Brain (organoid and tissue), 16 donors: ENCODE measurements at places on chromosomes 7 and 10. TPM values are rescaled to one million over a fixed set of nuclear protein-coding genes. Genes with fewer than 3 reads are reported as not detected.

DNA sequence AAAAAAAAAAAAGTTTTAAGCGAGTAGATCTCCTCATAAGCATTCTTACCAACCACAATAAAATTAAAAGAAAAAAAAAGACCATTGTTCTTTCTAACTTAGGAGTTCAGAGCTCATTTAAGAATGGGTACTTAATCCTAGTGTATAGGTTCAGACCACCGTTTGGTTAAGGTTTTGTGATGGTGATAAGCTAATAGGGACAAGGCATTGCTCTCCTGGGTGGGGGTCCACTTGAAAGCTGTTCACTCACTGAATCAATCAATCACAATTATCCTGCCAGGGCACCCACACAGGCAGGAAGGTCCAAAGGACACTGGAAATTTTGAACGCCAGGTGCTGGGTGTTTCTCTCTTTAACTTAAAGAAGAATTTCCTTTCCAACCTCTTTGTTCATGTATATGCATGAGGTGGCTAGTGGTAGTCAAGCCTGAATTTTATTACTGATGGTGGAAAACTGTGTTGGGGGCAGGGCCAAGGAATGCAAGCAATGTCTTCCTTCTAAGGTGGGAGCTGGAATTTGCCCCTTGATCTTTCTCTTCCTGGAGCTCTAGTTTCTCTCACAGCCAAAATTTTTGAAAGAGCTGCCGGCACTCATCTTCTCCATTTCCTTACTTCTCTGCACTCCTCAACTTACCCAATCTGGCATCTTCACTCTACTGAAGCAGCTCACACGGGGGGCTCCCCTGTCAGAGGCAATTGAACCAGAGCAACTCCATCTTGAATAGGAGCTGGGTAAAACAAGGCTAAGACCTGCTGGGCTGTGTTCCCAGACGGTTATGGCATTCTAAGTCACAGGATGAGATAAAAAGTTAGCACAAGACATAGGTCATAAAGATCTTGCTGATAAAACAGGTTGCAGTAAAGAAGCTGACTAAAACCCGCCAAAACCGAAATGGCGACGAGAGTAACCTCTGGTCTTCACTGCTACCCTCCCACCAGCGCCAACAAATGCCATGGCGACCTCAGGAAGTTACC, 7.5 kb upstream of the FAM131B start:
- no peak for DNase-seq

SEMA4G gene
- 8.4 TPM for polyA plus RNA-seq

GRCh38 chr10:86411281-86411841, 44.8 kb upstream of the GRID1 start:
- no peak for DNase-seq

EFCAB10 gene
- polyA plus RNA-seq = 0.51 TPM

- no peak for DNase-seq
Observed at GRCh38 chr10:73914036-73914435, 3.1 kb downstream of the PLAU start.

GRCh38 chr7:2005786-2006185, 227.0 kb downstream of the MAD1L1 start:
- no peak for DNase-seq

DNA sequence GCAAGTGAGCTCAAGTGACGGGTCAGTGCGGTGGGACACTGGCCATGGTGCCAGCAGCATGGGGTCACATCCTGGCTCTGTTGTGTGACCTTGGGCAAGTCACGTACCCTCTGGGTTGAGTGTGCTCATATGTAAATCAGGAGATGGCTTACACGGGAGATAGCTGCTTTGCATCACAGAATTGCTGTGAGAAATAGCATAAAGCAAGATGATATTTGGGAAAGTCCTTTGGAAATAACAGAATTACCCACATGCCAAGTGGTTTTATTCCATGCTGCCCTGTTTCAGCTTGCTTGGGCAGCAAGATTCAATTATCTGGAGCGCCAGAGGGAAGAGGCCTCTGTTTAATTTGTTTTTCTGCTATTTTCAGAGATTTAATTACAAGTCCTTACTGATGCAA, 48.9 kb downstream of the LYZL2 start:
- no peak for DNase-seq

NUTM2E gene
- not detected for polyA plus RNA-seq

GRCh38 chr10:133475821-133476640, 22.3 kb downstream of the SCART1 start:
- DNase-seq = no peak

- DNase-seq = no peak
Observed at GRCh38 chr7:109930049-109930448, 1160.9 kb upstream of the LRRN3 start.

STEAP2 gene
- 2.1 TPM for polyA plus RNA-seq

- no peak for DNase-seq
Observed at GRCh38 chr7:139734395-139734794, 43.4 kb downstream of the HIPK2 start.

TACC2 gene
- polyA plus RNA-seq = 111 TPM

GRCh38 chr7:112089551-112089950, 116.6 kb downstream of the DOCK4 start:
- DNase-seq = no peak

- DNase-seq = no peak
Observed at GRCh38 chr10:132528064-132528691, 9.4 kb upstream of the INPP5A start.

DNA sequence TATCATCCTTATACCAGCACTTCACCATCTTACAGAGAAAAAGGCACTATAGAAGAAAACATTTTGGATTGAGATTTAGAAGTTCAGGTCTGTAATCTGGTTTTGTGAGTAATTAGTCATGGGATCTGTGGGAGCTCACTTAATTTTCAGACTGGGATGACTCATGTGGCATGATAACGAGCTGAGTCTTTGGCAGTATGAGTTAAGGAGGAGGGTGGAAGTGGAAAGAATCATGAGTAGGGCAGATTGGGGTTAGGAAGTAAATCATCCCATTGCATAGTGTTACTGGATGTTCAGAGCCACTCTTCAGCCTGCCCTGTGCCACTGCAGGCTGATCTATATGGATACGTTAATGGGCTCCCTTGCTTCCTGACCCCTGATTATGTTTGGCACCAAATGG, 64.9 kb downstream of the ZNF92 start:
- DNase-seq = no peak

GRCh38 chr7:2757361-2757903, 69.4 kb downstream of the AMZ1 start:
- peak; percentile 53 for DNase-seq

DNA sequence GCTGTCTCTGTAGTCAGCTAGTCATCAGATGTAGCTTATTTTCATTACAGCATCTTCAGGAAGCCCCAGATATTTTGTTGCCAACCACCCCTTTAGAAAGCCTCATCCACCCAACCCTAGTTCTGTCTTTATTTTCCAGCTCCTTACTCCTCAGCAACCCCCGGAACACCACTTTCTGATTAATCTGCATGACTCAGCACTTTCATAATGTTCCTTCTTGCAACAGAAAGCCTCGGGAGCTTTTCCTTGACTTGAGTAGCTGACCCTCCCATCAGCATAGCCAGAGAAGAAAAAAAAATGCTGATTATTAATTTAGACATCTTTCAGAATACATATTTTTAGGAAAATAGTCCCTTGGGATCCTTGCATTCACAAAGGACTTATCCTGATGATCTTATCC, 244.0 kb upstream of the CXCL12 start:
- no peak for DNase-seq

DNA sequence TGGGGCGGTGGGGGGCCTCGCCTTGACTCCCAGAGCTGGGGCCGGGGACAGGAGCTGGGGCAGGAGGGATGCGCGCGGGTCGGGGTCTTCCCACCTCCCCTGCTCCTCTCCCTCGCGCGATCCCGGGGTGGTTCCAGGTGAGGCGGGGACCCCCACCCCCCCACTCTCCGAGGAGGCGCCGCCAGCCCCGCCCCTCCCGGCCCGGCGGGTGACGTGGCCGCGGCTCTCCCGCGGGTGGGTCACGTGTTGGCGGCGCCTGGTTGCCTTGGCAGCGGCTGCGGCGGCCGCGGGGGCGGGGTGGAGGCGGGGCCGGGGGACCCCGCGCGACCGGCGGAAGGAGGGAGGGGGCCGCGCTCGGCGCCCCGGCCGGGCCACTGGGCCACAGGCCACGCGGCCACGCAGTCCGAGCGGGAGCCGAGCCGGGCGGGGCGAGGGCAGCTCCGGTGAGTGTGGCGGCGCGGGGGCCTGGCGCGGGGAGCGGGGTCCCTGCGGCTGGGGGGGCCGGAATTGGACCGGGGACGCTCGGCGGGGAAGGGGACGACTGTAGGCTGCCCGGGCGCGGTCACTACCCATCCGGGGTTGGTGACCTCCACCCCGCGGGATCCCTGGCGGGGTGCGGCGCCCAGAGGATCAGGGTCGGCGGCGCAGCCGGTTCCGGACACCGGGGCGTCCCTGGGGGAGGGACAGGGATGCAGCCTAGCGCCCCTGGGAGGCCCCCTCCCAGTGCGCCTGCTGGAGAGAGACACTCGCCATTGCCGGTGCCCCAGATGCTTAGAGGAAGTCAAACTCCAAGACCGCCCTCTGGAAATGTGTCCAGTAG, at the start of gene ORAI2:
Gene ORAI2 (plus strand): TSS at position 357 of the 820 bp plus-strand sequence. CDS start 5,382 bp downstream, outside the sequence.
- peak; percentile 82 for DNase-seq

DNA sequence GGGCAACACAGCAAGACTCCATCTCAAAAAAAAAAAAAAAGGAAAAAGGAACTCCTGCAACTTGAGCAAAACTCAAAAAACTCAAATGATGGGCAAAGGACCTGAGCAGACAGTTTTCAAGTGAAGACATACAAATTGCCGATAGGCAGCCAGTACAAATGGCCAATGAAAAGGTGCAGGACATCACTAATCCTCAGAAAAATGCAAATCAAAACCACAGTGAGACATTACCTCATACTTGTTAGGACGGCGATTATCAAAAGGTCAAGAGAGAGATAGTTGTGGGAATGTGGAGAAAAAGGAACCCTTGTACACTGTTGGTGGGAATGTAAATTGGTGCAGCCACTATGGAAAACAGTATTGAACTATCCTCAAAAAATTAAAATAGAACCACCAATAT, 16.8 kb downstream of the SVOPL start:
- no peak for DNase-seq

DNA sequence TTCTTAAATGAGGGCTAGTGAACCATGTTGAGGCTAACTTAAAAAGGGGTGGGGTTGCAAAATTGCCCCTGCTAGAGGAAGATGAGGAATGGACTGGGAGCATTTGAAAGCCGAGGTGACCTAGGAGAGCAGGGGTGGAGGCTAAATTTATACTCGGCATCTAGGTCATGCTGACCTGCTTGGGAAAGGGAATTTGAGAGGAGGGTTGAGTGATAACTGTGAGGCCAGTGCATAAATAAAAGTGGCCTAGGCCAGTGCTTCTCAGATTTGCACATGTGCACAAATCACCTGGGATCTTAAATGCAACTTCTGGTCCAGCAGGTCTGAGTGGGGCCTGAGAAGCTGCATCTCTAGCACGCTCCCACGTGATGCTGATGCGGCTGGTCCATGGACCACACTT, 70.4 kb downstream of the CDK1 start:
- no peak for DNase-seq

DNA sequence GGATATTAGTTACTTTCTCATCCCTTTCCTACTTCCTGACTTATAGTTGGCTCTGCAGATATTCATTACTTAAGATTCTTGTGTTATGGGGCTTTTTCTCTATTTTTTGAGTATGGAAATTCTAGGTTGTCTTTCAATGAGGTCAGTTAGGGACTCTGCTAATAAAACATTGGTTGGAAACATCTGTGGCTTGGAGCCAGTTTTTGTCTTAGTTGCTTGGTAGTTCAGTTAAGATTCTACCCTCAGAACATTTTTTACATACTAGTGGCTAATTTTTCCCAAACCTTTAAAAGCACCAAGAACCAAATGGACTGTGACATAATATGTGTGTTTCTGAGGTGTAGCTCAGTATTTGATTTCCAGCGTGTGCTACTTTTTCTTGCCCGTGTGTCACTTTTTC, 305.6 kb upstream of the FZD1 start:
- DNase-seq = no peak

SEM1 gene
- 206 TPM for polyA plus RNA-seq

GRCh38 chr7:130927564-130927963, 193.6 kb upstream of the KLF14 start:
- DNase-seq = no peak

NKX2-3 gene
- polyA plus RNA-seq = not detected

- DNase-seq = no peak
Observed at GRCh38 chr7:148927123-148928045, 43.3 kb upstream of the EZH2 start.

- DNase-seq = no peak
Observed at GRCh38 chr10:28754930-28755718, 77.8 kb downstream of the BAMBI start.

DNA sequence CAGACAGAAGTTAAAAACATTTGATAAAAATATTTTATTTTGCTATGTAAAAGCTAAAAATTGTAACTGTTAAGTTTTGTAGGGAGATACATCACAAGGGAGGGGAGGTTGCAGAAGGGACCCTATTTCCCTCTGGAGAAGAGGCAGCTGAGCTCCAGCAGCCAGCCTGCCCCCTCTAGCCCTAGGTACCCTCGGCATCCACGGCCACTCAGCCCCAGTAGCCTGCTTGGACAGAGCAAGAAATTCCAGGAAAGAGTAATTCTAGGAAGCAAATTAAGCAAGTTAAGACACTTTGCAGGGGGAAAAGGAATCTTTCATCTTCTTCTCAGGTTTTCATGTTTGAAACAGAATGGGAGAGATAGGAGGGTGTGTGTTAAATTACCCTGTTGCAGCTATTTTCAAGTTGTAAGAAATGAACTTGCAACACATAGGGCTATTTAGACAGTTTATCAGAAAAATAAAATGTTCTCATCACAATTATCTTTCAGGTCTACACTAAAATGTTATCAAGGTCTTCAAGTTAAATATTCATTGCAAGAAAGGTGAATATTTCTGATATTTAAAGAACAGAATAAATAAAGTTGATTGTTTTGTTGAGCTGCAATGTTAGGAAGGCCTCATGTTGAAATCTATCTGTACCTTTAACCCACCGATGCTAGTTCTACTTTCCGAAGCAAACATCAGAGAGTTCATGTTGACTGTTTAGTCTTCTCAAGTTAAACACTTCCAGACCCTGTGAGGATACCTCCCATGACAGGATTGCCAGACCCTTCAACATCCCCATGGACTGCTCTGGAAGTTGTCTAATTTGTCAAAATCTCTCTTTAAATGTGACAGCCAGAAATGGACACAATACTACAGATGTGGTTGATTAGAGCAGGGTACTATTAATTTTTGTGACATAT, 5.5 kb downstream of the SGCE start:
- no peak for DNase-seq

- no peak for DNase-seq
Observed at GRCh38 chr7:103679151-103680132, 233.4 kb upstream of the SLC26A5 start.

COL26A1 gene
- 3.7 TPM for polyA plus RNA-seq

DNA sequence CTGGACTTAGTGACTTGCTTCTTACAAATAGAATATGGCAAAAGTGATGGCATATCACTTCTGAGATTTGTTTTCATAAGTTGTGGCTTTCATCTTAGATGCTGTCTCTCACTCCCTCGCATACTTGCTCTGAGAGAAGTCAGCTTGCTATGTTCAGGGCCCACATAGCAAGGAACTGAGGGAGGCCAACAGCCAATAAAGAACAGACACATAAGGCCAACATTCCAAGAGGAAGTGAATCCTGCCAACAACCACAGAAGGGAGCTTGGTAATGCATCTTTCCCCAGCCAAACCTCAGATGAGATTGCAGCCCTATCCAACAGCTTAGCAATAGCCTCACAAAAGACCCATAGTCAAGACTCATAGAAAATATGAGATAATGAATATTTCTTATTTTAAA, 39.2 kb upstream of the DMTF1 start:
- DNase-seq = peak; percentile 70

GIMAP7 gene
- 2.2 TPM for polyA plus RNA-seq

LIPJ gene
- not detected for polyA plus RNA-seq

- no peak for DNase-seq
Observed at GRCh38 chr7:122311050-122311700, 6.6 kb upstream of the FEZF1 start.

GRCh38 chr10:87935290-87936141, 72.1 kb downstream of the PTEN start:
- DNase-seq = no peak

CALHM3 gene
- not detected for polyA plus RNA-seq

TUBB8 gene
- polyA plus RNA-seq = 0.29 TPM
